Fibroblast of pulmonary artery (primary cell): ENCODE measurements at places on chromosomes 7 and 10.

DNA sequence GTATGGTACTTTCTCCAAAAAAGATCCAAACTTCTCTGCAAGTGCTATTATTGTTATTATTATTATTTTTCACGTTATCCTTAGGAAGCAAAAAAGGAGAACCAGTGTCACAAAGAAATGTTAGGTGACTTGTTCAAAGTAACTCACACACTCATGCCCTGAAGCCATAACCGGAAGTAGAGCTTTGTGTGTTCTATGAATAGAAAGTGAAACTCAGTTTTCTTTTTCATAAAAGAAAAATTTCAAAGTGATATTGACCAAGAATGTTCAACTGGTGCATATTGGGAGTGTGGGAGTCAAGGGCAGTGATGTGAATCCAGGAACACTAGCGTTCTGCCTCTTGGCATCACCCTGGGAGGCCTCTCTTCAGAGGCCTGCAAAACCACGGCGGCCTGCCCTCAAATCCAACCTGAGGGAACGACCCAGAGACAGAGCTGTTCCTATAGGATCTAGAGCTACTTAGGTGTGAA is 106.1 kb downstream of the PRKCQ start:
- DNase-seq: no peak

- DNase-seq: no peak
These were observed 21.4 kb upstream of the CRYGN start for GRCh38 chr7:151461096-151461941.

GRCh38 chr7:158077151-158077840 is 510.3 kb downstream of the PTPRN2 start:
- no peak for DNase-seq

DNA sequence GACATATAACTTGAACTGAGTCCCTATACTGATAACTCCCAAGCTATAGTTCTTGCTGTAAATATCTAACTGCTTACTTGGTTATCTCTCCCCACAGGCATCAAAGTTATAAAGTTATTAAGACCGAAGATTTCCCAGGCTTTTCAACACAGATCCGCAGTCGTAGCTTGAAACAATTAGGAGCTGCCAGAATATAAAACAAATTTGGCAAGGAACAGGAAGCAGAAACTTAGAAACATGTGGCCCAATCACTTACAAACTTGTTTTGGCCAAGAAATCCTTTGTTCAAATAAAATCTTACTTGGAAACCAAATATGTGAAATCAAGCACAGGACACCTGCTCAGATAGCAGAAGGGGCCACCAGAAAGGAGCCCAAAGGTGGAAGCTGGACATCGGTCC is 9.0 kb downstream of the SLC16A12 start:
- DNase-seq: no peak

GRCh38 chr7:41694495-41694894 is 8.4 kb downstream of the INHBA start:
- no peak for DNase-seq
